Glutamatergic neuron (in vitro differentiated cells): ENCODE measurements at places on chromosomes 6 and 20. TPM values are rescaled to one million over a fixed set of nuclear protein-coding genes. Genes with fewer than 3 reads are reported as not detected.

The C20orf144 gene
- total RNA-seq = not detected

DNA sequence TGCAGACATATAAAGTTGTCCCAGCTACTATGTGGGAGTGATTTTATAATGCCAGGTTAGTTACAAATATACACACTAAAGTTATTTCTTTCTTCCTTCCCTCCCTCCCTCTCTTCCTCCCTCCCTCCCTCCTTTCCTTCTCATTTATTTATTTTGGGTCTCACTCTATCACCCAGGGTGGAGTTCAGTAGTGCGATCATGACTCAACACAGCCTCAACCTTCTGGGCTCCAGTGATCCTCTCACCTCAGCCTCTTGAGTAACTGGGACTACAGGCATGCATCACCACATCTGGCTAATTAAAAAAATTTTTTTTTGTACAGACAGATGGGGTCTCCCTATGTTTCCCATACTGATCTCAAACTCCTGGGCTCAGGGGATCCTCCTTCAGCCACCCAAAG is 59.2 kb downstream of the PHF20 start:
- H3K27ac ChIP-seq = no peak overlapping the region
- DNase-seq = no peak
- H3K4me3 ChIP-seq = no peak overlapping the region
- H3K27me3 ChIP-seq = peaks cover 3% of the 10 kb centered on the region

The OR12D3 gene
- total RNA-seq = not detected

DNA sequence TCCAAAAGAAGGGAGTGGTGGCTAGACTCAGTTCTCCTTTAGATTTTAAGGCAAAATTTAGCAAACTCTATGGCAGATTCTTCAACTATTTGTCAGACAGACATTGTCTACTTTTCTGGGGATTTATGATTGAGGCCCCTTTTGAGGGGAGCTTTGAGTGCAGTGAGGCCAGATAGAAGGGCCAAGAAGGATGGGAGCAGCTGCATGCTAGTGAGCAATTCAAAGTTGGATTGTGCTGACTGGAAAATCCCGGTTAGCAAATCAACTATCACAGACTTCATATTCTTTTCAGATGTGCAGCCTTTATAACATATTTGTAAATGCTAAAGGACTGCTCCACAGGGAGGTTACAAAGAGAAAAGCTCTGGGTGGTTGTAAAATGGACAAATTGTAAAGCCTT is 35.0 kb upstream of the ESR1 start:
- no peak overlapping the region for H3K4me3 ChIP-seq
- no peaks in the 10 kb centered on the region for H3K36me3 ChIP-seq
- no peaks in the 10 kb centered on the region for H3K27me3 ChIP-seq
- DNase-seq = no peak
- H3K27ac ChIP-seq = no peak overlapping the region
- no peaks in the 10 kb centered on the region for H3K4me1 ChIP-seq

GRCh38 chr20:9807136-9807535 is 31.7 kb downstream of the PAK5 start:
- no peak overlapping the region for H3K27ac ChIP-seq
- H3K27me3 ChIP-seq = no peaks in the 10 kb centered on the region

DNA sequence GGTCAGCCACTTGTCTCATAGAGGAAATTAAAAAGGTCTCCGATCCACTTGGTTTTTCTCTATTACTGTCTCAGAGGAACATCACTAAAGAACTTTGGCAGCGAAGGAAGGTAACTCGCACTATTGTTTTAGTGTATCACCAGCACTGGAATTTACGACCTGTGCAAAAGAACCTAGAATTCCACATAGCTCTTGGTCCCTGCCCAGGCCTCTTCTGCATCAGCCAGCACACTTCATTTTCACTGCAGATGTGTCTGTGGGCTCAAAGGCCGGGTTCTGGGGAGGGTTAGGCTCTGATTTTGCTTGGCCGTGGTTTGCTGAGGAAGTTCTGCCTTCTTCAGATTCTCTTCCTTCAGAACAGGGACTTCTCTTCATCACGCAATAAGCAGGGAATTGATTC is 102.8 kb upstream of the TMEM181 start:
- H3K27ac ChIP-seq = no peak overlapping the region
- H3K4me3 ChIP-seq = no peak overlapping the region
- H3K4me1 ChIP-seq = peaks cover 3% of the 10 kb centered on the region
- no peaks in the 10 kb centered on the region for H3K36me3 ChIP-seq

The CPXM1 gene
- total RNA-seq = 28.1 TPM

The TCF15 gene
- total RNA-seq = 19.7 TPM
